ENCODE measurements at places on chromosomes 1 and 21.

DNA sequence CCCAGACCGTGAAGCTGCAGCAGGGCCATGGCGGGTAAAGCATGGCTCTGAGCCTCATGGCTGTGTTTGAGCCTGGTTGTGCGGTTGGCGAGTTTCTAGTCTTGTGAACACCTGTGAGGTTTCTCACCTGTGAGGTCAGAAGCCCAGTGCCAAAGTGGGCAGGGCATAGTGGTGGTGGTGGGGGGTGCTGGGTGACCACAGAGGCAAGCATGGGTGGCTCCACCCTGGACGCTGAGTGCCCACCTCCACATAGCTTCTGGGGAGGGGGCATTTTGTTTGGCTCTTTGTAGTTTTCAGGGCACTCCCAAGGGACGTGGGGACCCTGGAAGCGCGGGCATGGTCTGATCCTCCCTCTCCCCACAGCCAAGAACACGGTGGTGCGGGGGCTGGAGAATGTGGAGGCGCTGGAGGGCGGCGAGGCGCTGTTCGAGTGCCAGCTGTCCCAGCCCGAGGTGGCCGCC, 91.1 kb downstream of the TRIM11 start:
- no peak for DNase-seq

GRCh38 chr1:6071219-6071618, 25.5 kb downstream of the KCNAB2 start:
- no peak for DNase-seq

- no peak for DNase-seq
These were observed 11.9 kb upstream of the VAV3 start for GRCh38 chr1:107976836-107977235.

- DNase-seq = no peak
These were observed 21.2 kb downstream of the PTPN22 start for GRCh38 chr1:113850127-113850796.

GRCh38 chr1:65276197-65276939, 33.0 kb upstream of the DNAJC6 start:
- DNase-seq = no peak

GRCh38 chr1:184958554-184959353, 15.6 kb downstream of the NIBAN1 start:
- DNase-seq = no peak

DNA sequence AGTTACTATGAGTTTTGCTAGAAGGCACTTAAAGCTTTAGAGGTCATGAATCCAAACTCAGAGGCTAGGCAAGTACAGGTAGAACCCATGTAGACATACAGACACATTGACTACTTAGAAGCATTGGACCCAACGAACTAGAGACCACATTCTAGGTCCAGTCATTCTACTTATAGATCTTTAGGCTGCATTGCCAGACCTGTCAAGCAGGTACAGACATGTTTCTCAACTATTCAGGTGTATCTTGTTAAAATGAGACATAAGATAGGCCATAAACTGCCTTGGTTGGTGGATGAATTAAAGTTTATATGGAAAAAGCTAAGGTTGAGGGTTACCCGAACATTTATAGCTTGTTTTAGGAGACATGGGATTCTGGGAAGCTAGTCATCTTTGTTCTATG, 6.5 kb downstream of the ZP4 start:
- no peak for DNase-seq

DNA sequence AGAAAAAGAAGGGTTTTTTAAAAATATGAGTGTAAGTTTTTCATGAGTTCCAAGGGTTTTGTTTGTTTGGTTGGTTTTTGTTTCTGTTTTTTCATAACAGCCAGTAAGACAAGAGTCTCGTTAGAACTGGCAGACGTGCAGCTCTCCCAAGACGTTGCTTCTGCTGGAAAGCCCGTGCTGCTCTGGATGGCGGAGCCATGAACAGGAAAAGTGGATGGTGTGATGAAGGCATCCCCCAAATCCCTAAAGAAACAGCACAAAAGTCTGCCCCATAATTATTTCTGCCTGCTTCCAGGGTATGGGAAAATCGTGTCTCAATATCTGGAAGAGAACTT, 157.9 kb upstream of the BACE2 start:
- DNase-seq = no peak

DNA sequence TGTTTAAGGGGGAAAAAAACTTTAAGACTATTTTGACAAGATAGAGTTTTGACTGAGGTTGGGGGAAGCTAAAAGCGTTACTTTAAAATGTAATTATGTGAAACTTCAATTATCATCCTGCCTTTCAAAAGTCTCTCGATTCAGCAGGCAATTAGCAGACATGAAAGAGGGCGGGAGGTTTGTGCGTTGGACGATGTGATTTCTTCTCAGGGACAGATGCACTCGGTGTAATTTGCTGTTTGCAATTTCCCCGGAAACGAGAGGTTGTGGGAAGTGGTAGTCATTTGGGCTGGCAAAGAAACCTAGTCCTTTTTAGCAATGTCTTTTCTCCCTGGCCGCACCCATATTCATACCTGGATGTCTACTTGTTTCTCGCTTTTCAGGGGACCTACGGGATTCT, 27.1 kb downstream of the KAZN start:
- DNase-seq = no peak

DNA sequence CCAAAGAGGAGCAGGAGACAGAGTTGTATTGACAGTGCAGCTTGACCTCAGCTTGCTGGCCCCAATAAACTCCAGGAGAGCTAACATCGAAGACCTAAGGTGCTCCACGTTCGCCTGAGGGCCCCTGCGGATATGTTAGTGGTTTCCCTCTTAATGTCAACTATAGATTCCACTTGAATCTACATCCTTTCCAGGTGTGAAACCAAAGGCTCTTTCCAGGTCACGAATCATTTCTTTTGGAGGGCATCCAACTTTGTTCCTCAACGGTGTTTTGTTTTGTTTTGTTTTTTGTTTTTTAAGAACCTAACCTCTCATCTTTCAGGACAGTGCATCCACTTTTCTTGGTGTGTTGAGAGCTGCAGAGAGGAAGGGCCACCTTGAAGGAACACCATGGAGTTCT, 267.6 kb upstream of the SGIP1 start:
- no peak for DNase-seq

DNA sequence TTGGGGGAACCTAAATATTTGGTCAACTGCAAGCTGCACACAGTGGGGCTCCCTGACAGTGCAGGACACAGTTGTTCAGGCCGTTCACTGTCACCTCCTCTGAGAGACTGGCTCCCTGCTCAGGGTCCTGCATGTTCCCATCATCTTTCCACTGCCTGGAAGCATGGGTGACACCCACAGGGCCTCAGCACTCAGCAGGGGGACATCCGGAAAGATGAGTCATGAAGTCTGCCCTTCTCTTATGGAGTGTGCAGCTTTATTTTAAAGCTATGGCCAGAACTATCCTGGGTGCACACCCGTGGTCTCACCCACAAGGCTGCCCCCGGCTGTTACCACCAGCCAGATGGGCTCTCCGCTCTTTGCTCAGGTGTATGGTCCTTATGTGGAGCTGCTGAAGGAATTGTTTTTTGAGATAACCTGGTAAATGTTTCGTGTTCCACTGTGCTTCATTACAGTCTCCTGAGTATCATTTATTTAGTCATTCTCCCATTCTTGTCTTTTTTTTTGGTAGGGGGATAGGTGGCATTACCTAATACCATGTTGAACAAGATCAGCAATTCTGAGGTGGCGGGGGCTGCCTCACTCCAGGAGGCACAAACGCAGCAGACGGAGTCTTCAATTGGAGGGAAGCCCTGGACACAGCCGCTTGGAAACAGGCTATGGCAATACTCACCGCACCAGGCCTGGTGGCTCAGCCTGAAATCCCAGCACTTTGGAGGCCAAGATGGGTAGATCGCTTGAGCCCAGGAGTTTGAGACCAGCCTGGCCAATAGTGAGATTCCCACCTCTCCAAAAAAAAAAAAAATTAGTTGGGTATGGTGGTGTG, 14.3 kb downstream of the TRIM11 start:
- no peak for DNase-seq

DNA sequence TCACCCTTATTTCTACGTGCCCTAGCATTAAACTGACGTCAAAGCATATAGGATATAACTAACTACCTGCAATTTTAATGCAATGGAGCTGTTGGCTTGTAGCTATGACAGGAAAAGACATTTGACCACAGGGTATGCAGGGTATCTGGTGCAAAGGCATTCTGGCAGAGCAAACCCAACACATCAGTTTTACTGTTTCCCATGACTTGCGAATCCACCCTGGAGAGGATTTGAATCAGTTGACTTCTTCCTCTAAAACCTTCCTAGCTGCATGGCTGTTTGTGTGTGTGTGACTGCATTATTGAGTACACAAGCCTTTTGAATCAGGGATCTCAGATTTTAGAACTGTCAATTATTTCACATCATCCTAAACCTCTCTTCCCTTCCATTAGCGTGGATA, 41.7 kb upstream of the SYT14 start:
- DNase-seq = no peak

GRCh38 chr21:18356801-18357200, 46.8 kb downstream of the TMPRSS15 start:
- no peak for DNase-seq
